RPMI8226 (cell line): ENCODE measurements at places on chromosomes 4 and X.

GRCh38 chr4:3328814-3329663 lies 36.2 kb downstream of the RGS12 start:
- DNase-seq = no peak

DNA sequence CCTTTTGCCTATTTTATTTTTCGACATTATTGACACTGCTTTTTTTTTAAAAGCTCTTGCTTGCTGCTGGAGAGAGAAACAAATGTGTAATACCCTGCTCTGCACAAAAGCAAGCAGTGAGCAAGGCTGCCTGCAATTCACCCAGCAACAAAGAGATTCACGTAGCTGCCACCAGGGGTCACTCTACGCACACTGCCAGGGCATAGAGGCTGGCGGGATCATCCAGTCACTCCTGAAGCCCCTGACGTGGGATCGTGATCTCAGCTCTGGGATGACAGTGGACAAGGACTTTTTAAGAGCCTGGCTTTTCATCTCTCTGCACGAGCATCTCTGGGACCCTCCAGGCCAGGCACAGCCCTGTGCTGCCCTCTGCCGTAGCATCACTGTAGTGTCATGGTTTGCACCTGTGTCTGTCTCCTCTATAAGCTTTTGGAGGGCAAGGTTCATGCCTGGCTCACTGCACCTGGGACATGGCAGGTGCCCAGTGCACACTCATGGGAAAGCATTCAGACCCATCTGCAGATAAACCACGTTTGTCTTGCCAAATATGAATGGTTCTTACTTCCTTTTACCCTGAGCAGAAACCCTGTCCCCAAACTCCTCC lies 19.8 kb downstream of the C4orf50 start:
- DNase-seq = peak; percentile 84

DNA sequence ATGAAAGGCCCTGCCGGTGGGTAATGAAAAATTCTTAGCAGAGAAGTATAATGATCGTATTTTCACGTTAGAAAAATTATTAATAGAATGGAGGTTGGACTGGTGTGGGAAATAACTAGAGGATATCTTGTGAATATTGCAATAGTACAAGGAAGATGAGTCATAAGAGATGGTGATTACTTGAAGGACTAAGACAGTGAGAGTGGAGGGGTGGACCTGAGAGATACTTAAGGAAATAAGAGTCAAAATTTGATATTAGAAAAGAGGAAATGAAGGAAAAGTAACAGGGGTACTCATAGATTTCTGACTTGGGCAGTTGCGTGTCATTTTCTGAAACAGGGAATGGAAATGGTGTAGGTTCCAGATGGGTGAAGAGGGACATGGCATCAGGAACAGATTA lies 1.7 kb upstream of the USP53 start:
- no peak for DNase-seq

- no peak for DNase-seq
Observed at GRCh38 chrX:133850399-133850798, 135.0 kb downstream of the GPC3 start.

DNA sequence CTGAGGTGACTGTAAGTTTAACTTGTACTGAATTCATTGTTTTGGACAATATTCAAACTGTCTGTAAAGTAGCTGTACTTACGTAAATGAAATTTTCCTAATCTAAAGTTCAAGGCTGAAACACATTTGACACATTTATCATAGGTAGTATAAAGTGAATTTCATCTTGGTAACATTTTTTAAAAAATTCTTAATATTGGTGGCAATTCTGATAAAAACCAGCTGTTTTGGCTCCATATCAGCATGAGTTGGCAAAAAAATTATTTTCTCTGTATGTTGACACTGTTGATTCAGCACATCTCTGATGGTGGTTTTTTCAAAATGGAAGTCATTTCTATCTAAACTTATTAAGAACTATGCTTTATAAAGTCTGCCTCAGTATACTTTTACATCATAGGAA lies 30.9 kb downstream of the CXorf58 start:
- no peak for DNase-seq

DNA sequence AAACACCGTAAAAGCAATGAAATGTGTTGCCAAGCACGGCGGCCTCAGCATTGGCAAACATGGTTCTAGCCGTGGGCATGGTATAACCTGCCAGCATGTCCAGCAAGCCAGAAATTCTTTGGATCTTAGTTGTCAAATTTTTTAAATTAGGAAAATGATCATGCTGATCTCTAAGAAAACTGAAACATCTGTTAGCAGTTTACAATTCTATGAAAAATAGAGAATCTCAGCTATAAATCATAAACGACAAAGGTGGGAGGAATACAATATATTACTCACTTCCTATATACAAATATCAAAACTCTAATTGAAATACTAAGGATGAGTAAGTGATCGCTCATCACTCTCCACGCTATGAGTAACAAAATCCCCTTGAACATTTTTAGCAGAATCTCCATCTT lies 130.3 kb downstream of the ADGRA3 start:
- DNase-seq = no peak

DNA sequence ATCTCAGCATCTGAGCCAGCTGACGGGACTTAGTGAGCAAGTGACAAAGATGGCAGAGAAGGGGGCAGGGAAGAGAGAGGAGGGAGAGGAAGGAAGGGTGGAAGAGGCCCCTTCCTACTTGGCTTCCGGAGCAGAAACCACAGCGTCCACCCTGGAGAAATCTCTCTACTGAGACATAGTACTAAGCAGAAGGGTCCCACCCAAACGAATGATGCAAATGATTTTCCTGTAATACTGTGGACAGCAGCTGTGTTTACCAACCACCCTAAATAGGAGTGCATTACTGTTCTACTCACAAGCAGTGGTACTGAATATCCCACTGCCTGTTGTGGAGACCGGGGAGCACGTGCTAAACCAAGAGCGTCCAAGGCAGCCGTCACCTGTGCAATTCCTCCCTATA lies 29.4 kb downstream of the DTHD1 start:
- no peak for DNase-seq

GRCh38 chr4:8108261-8108660 lies 50.4 kb downstream of the ABLIM2 start:
- DNase-seq = peak; percentile 35

- DNase-seq = no peak
Observed at GRCh38 chr4:13244444-13244843, 239.7 kb downstream of the RAB28 start.
